Stimulated activated CD8-positive, alpha-beta memory T cell treated with anti-CD3 and anti-CD28 coated beads, Interleukin-7, amount 100 ng/mL, for 1 hour (primary cell): ENCODE measurements at places on chromosomes 6 and 20.

- no peak for DNase-seq
These were observed 36.6 kb upstream of the LTV1 start for GRCh38 chr6:143806282-143807102.

DNA sequence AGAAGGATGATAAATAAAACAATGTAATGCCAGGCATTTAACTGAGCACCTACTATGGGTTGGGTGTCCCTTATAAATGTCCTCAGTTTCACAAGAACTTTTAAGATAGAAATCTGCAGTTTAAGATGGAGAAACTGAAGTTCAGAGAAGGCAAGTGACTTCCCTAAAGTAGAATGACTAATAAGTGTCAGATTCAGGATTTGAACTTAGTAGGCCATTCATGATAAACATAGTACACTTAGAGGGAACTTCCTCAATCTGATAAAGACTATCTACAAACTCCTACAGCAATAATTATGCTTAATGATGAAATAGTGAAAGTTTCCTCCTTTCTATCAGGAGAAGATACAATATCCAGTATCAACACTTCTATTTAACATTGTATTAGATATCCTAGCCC lies 43.9 kb downstream of the NCR2 start:
- no peak for DNase-seq

DNA sequence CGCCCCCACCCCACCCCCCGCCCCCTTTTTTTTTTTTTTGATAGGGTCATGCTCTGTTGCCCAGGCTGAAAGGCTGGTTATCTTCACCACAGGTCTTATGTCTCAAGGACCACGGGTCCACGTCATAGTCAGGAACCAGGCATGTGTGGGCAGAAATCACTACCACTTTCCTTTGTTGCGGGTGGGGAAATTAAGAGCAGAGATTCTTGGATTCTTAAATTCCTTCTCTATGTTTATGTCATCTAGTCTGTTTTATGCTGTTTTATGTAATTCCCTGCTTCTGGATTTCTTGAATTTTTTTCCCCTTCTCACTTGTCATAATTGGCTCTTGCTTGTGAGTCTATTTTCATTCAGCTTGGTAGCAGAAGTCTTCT lies 25.8 kb upstream of the PLCG1 start:
- DNase-seq, result no peak

DNA sequence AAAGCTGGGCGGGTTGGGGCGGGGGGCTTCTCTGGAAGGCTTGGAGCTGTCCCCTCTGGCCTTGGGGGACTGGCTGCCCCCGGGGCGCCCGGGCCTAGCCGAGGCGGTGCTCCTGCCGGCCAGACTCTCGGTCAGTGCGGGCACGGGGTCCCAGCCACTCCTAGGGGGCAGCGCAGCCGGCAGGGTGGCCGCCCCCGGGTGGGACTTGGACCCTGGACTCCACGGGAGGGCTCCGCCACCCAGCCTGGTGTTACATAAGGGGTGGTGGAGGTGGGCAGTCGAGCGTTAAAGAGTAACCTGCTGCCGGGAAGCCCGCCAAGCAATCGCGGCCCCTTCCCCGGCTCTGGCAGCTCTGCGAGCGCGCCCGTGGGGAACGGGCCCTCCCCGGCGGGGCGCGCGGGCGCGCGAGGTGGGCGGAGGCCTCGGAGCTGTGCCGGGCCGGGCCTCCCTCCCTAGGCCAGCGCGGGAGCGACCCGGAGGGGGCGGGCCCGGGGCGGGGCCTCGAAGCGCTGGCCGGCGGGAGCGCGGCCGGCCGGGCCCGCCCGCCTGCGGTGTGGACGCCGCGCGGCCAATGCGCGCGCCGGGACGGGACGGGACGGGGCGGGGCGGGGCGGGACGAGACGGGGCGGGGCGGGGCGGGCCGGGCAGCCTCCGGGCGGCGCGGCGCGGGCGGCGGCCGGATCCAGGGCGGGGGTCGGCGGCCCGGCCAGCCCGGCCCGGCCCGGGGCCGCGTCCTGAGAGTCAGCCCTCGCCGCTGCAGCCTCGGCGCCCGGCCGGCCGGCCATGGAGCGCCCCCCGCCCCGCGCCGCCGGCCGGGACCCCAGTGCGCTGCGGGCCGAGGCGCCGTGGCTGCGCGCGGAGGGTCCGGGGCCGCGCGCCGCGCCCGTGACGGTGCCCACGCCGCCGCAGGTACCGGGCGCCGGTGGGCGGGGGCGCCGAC lies at the start of gene SLC2A4RG:
SLC2A4RG (plus strand) TSS at position 647 of the 940 bp plus-strand sequence; CDS start at position 784, 137 bp downstream.
- DNase-seq, result peak; percentile 39

DNA sequence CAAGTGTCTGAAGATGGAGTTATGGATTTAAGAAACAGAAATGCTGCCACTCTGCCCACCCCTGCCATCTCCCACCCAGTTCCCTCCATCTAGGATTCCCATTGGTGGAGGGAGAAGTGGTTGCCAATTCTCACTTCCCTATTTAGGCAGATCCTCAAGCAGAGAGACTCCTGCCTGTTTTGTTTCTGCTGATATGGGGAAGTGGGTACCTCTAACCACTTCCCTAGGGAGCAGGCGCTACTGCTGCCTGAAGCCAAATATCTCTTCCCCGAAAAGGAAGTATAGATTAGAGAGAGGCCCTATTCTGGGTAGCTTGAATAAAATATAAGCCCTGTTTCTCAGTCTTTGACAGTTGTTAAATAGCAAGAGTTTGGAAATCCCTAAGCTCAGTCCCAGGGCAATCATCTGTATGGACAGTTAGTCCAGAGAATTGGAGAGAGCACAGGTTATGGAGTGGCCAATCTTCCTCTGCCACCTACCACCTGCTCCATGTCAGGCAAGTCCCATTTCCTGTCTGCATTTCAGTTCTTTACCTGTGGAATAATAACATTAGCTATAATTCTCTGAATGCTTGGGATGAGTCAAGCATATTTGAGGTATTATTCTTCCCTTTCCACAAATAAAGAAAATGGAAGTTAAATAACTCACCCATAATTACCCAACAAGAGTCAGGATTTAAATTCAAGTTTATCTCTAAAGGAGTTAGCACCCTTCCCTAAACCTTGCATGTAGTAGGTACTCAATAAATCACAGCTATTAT lies 2.6 kb upstream of the ADGB start:
- DNase-seq, result no peak

DNA sequence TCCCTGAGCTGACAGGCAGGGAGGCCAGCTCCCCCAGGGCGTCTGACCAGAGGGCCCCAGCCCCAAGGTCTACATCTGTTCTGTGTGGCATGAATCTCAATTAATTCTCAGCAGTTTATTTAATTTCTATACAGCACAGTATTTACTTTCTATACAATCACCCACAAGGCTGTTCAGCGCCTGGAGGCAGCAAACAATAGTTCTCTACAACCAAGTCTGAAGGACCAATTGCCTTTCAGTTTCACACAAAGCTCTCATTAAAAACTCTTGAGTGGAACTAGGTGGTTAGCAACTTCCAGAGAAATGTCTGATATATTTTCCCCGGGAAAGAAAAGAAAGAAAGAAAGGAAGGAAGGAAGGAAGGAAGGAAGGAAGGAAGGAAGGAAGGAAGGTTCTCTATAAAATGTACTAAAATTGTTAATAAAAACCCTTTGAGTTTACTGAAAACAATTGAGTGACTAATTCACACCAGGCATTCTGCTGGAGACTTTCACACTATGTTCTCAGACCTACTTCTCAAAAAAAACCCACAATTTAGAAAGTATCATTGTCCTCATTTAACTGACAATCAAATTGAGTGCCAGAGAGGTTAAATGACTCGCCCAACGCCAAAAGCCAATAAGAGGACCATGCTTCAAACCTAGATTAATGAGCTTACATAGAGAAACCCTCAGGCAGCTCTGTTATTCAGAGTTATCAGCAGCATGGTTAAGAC lies 62.5 kb downstream of the METTL24 start:
- DNase-seq, result no peak

GRCh38 chr20:3759884-3760283 lies 7.7 kb downstream of the ADISSP start:
- DNase-seq, result no peak

GRCh38 chr6:142378138-142378875 lies 76.5 kb downstream of the ADGRG6 start:
- DNase-seq, result no peak

- DNase-seq, result no peak
These were observed 32.8 kb downstream of the GSS start for GRCh38 chr20:34922654-34923381.

DNA sequence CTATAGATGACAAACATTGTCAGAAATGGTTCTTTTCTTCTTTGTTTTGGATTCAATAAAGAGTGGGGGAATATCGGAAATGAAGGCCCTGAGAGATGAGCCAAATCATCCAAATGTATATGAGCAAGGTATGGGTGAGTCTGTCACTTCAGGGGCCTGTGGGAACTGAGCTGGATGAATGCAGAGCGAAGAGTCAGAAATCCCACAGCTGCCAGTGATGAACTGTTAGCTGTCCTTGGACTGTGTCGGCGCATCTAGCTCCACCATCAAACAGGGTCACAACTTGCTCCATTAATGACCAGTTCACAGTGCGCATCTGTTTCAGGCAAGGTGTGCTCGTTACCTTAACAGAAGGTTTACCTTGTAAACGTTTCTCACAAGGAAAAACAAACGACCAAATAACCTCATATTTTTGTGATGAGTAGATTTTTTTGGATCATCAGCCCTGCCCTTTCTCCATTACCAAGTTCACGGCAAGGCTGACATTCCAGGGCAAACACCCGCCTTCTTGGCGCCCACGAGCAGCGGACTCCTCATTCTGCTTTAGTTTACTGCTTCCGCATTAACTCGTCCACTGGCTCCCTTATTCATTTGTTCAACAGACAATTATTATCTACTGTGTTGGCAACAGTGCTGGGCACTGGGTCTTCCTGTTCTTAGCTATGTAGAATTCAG lies 15.0 kb upstream of the CCN6 start:
- no peak for DNase-seq

DNA sequence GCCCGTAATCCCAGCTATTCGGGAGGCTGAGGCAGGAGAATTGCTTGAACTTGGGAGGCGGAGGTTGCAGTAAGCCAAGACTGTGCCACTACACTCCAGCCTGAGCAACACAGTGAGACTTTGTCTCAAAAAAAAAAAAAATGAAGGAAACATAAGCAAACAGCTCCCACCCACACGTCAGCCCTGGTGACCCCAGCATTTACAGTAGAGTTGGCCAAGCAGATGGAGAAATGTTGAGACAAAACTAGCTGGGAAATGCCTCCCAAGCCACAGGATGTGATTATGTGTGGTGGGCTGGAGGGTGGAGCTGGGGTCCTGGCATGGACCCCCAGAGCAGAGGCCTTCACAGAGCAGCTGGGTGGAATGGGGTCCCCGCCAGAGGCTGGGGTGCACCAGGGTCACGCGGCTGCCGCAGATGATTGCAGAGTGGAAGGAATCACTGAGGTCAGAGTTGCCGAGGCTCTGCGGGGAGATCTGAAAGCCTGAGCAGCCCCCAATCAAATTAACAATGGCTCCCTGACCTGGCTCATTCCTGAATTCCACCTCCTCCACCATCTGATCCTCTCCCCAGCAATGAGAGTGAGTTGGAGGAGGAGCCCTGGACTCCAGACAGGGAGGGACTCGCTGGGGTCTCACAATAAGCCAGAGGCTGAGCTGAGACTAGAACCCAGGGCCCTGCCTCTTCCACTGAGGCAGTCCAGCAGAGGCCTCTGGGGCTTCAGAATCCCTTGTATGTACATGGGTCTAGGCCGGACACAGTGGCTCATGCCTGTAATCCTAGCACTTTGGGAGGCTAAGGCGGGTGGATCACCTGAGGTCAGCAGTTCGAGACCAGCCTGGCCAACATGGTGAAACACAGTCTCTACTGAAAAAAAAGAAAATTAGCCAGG lies 34.7 kb upstream of the TGM2 start:
- DNase-seq, result no peak

GRCh38 chr6:105873211-105873704 lies 212.9 kb upstream of the PRDM1 start:
- DNase-seq, result no peak

GRCh38 chr6:138331984-138332383 lies 45.7 kb upstream of the SMIM28 start:
- DNase-seq, result no peak

DNA sequence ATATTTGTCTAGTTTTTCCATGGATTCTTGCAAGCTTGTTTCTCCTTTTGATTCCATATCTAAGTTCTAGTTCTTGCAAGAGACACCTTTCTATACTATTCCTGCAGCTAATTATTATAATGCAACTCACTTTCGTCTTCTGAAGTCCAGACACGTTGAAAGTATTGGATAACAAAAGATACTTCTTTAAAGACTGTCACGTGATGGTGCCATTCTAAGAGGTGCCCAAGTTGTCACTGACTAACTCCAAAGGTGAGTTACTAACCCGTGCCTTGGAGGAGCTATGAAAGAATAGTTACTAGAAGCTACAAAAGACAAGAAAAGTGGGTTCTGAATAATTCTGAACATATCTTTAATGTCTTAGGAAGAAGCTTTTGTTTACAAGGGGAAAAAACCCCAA lies 322.6 kb downstream of the HDGFL1 start:
- no peak for DNase-seq

DNA sequence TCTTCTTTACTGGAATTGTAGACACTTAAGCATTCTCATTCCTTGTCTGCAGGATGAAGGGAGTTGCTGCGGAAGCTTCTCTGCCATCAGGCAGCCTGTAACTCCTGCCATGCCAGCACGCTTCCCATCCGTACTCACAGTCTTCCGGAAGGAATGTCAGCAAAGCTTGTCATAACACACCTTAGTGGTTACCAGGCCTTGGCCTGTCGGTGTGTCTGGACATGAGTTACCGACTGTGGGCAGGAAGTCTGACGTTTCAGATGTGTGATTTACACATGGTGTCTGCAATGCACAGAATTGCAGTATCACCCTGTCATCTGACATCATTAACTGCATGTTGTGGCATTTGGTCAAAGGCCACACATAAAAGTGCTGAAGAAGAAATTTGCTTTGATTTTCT lies 102.2 kb downstream of the SLC24A3 start:
- no peak for DNase-seq

DNA sequence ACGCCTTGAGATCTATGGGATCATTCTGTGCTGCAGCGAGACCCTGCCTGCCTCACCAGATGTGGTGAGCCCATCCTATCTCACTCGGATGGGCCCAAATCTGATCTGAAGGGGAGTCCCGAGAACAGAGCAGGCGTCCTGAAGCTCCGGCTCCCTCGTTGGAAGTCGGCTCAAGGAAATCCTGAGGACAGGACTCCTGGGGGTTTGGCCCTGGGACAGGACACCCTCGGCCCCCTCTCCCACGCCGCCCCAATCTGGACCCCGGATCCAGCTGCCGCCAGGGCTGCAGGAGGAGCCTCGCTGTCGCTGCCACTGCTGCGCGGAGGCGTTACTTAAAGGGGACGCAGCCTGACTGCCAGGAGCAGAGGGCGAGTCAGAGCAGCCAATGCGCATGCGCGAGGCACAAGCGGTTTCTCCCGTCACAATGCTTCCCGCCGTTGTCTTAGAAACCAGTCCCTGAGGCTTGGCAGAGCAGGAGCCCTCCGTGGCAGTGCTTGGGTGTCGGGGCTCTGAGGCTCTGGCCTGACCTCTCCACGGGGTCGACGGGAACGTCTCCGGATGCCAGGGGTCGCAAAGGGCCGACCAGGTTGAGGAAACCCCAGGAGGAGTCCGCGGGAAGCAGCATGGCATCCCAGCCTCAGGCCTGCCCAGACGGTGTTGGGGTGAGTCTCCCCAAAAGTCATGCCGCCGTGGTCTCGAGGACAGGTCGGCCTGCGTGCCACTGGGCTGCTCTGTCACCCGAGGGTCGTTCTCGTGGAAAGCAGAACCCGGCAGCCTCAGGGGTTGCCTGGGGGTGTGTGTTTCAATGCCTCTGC lies 1567.8 kb upstream of the DEFB115 start:
- no peak for DNase-seq
